ENCODE measurements at places on chromosomes 5 and 9.

GRCh38 chr9:104927216-104927911 is 591 bp downstream of the ABCA1 start:
- DNase-seq: no peak

DNA sequence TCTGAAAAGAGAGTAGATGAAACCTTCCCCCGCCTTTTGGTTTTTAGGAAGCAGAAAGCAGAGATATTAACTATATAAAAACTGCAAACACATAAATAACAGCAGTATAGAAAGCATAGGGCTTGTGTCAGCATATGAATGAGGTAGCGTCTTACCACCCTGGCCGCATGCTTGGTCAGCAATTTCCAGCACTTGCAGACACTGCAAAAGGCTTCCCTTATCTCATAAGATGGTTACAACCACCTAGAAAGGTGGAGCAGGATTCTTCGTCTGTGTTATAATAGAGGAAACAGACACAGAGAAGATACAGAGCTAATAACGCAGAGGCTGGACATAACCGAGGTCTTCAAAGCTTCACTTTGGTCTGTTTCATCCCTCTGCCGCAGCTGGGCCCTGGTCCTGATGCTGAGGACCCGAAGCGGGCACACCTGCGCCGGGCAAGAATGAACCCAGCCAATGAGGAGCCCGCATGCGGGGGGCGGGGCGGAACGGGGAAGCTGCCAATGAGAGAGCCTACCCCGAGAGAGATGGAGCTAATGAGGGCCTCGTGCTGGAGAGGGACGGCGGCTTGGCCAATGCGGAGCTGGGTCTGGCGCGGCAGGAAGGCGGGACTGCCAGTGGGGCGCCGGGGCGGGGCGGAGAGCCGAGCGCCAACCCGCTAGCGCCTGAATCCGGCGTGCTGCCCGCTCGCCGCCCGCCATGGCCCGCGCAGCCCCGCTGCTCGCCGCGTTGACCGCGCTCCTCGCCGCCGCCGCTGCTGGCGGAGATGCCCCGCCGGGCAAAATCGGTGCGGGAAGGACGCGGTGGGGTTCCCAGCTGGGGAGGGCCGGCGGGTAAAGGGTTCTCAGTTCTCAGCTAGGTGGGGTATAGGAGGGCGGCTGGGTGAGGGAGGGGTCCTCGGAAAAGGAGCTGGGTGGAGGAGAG is at the start of gene PCYOX1L:
Gene PCYOX1L, plus strand, starts transcription at position 677 of the 924 bp plus-strand sequence. Its CDS starts 23 bp downstream, at position 700.
- peak; percentile 95 for DNase-seq

DNA sequence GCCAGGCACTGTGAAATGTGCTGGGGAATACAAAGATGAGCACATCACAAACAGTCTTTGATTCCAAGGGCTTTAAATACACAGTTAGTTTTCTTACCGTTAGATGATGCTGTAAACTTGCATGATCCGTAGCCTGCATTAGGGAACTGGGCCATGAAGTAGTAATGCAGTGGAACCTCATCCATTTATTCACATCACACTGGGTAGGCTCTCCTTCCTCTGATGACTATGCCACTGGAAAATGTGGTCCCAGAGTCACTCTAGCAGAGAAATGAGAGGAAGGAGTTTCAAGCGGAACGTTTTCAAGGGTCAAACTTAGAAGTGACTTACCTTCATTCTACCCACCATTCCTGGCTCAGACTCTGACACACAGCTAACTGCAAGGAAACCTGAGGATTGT is 26.4 kb downstream of the ZFAND5 start:
- no peak for DNase-seq

GRCh38 chr9:76191493-76191892 is 202.7 kb downstream of the RFK start:
- no peak for DNase-seq

- no peak for DNase-seq
These were observed 464.0 kb upstream of the TUSC1 start for GRCh38 chr9:26142201-26142600.

DNA sequence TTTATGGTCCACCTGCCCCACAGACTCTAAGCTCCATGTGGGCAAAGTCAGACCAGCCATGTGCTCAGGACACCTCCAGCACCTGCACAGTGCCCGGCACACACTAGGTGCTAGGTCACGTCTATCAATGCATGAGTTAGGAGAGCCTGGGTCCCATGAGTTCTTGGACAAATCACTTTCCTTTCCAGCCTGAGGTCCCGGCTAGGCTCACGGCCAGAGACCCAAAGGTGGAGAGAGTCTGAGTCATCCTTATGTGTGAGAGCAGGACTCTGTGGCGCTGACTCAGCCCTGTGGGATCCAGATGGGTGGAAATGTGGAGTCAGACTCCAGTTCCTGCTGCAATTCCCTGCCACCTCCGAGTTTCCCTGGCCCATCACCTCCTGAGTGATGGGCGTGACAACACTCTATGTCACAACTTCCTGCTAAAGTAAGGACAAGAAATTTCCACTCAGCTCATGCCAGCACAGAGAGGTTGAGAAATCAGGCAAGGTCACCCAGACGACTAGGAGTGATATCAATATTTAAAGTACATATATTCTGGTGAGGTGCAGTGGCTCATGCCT is 2.5 kb upstream of the ST6GALNAC4 start:
- no peak for DNase-seq

DNA sequence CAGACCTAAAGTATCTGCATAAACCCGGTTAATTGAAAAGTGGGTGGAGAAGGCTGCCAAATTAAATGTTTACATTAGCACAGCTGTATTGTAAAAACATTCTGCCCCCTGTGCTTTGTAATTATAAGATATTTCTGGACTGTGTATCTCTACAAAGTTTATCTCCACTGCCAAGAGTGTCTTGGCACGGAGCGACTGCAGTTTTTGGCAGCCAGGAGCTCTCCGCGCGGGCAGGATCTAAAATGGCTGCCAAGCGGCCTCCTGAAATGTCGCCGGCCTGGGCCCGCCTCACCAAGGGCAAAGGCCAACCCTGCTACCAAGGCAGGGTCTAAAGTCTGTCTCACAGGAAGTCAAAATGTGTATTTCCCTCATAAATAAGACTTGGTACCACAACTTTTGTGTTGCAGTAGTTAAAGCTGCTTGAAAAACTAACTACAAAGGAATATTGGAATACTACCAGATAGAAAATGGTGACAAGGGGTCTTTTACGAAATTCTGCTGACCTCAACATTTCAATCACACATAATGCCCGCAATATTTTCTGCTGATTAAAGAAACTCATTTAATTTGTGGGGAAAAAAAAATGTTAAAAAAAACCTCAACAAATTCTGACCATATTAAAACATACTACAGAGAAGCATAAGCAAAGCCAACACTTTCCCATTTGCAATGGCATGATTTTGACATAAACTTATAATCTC is 110.4 kb downstream of the NFIB start:
- DNase-seq: no peak

DNA sequence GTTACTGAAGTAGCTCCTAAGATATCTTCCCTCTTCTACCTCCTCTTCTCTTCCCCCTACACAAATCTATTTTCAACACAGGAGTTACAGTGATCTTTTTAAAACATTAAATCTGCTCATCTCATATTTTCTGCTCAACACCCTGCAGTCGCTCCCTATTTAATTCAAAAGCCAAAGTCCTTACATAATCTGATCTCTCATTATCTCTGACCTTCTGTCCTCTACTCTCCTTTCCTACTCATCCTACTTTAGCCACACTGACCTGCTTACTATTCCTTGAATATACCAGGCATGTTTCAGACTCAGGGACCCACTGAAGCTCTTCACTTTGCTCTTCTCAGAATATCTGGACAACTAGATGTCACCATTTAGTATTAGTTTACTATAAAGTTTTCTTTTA is 87.9 kb downstream of the YTHDC2 start:
- no peak for DNase-seq

DNA sequence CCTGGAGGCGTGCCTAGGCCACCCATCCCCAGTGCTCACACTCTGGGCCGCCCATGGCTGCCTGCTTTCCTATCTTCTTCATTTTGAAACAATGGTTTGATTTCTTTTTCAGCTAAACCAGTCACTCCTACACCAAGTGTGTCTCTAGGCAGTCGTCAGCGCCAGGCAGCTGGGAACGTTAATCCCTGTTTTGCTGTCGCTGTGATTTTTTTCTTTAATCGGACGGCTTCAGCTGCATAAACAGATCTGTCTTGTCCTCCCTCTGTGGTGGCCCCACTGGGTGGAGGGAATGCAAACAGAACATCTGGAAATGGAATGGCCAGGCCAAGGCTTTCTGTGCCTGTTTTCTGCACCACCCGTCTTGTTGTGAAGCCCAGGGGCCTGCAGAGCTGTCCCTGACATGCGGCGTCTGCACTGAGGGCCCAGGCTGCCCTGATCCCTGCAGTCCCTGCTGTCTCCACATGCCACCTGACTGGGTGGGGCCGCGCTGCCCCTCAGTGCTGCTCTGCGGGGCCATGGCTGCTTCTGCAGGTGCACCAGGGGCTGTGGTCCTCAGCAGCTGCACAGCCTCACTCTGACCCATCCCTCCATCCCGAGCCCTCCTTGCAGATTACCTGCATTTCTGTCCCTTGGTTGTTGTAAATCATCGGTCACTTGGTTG is 51.5 kb downstream of the WNK2 start:
- DNase-seq: no peak

DNA sequence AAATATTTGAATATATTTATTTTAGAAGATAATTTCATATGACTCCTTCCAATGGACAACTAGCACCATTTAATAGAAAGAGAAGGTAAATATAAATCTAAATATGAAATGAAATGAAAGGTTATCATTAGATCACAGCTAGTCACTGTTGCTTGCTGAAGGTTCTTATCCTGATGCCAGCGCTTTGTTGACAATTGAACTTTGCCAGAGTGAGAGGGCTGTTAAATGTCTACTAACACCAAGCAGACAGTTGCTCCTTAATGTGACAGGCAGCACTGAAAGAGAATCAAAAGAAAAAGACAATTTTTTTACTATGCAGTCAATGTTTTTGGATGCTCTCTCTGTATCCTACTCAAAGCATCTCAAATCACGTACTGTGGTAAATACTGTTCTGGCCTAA is 152.6 kb upstream of the SEMA6A start:
- DNase-seq: no peak

- DNase-seq: no peak
These were observed 1.2 kb upstream of the CLPTM1L start for GRCh38 chr5:1345876-1346626.

DNA sequence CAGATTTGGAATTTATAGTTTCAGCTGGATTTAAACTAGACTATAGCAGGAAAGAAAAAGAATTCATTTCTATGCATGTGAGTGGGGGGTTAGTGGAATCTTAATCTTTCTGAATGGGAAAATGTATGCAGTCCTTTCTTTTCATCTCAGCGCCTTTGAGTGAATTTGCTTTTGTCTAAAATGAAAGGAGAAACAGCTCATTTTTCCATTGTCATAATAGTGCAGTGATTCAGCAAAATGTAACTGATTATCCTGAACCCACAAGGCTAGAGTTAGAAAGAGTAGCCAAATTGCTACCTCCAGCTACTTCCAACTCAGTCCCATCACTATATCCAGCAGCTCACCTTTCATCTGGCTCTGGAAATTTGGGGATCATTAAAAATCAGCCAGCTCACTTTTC is 134.4 kb downstream of the ADAMTSL1 start:
- no peak for DNase-seq

DNA sequence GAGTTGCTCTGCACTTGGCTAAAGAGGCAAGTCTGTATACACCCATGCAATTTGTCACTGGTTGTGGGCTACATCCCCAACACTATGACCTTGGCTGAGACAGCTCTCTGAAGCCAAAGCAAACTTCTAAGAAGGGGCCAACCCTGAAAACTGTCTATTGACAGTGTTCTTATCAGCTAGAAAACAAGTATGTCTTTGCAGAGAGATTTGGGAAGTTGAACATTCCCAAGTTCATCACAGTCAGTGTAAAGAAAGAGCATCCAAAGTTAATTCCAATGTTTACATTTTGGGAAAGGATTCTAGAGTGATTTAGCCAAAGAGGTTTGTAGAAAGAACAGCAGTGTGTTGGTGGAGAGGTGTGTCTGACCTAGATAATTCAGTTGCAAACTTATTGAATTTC is 711.1 kb upstream of the CHD1 start:
- no peak for DNase-seq

DNA sequence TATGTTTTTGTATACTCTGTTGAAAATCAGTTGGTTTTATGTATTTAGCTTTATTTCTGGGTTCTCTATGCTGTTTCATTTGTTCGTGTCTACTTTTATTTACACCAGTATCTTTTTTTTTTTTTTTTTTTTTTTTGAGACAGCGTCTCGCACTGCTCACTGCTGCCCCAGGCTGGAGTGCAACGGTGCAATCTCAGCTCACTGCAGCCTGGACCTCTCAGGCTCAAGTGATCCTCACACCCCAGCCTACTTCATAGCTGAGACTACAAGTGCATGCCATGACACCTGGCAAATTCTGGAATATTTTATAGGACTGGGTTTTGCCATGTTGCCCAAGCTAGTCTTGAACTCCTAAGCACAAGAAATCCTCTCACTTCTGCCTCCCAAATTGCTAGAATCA is 869.4 kb upstream of the CDH6 start:
- no peak for DNase-seq

GRCh38 chr5:170334626-170335025 is 37.0 kb upstream of the LCP2 start:
- DNase-seq: no peak

DNA sequence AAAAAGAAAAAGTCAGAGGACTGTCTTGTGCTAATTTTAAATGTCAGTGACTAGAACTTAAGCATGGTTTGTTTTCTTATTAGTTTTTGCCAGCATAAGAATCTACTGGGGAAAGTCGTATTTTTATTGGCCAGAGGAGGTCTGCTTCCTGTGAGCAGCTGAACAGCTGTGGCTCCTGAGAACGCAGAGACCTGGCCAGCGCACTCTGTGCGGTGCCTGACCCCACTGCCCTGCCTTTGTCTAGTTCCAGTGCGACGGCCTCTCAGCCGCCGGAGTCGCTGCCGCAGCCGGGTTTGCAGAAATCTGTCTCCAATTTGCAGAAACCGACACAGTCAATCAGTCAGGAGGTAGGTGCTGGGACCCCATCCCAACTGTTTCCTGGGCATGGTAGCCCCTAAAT is 42.5 kb downstream of the PRRC2B start:
- DNase-seq: no peak

- no peak for DNase-seq
These were observed 138.3 kb downstream of the OLFM1 start for GRCh38 chr9:135225619-135226228.

- no peak for DNase-seq
These were observed 4.0 kb upstream of the ANKRD33B start for GRCh38 chr5:10559871-10560270.

DNA sequence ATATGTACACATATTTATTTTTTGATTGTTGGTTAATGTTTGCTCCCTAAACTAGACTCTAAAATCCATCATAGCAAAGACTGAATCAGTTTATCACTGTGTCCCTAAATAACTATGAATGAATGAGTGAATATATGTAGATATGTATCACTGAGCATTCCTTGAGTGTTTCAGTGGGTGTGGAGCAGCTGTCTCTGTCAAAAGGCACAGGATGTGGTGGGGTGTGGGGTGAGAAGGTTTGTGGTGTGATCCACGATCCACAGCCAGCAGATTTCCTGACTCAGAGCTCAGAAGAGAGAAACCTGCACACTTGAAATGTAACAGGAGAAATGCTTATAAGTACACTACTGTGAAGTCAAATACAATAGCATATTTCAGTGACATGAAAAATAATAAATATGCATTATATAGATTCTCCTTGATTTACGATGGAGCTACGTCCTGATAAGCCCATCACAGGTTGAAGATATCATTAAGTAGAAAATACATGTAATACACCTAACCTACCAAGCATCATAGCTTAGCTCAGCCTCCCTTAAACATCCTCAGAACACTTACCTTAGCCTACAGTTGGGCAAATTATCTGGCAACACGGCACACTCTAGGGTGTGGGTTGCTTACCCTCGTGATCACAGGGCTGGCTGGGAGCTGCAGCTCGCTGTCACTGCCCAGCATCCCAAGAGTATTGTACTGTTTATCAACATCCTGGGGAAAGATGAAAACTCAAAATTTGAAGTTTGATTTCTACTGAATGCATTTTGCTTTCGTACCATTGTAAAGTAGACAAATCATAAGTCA is 287.0 kb downstream of the GAS1 start:
- no peak for DNase-seq

Measured in stimulated activated CD4-positive, alpha-beta T cell treated with anti-CD3 and anti-CD28 coated beads, TNF-alpha, amount 100 ng/mL, for 4 hours (primary cell).